Activated CD4-positive, alpha-beta T cell treated with anti-CD3 and anti-CD28 coated beads for 4 hours (primary cell): ENCODE measurements at places on chromosomes 1 and 21.
A peak's percentile ranks its signal among the peaks of the same experiment; 100 is the strongest.

GRCh38 chr1:23897083-23897482, 16.1 kb downstream of the CNR2 start:
- DNase-seq, result no peak

DNA sequence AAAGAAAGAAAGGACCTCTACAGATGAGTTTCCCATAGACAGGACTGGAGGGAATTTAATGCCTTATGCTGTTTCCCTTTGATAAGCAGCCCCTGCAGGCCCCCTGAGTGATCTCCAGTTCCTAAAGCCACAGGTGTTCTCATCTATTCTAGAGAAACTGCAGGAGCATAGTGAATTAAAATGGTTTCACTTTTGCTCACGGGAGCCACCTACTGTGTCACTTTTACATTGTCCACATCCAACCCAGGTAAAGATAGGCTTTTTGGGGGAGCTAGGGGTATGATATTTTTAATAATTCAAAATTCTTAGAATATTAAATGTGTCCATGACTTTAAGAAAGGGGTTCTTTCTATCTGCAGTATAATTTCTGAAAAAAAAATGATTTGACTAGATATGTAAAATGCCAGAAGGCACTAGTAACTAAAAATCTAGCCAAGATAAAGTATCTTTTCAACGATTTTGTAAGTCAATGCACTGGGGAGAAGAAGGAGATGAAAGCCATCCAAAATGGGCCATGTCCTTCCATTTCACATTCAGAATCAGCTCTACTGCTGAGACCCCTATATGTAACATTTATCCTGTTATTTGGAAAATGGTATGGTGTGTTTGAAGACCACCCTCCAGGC, 267.3 kb upstream of the DUSP10 start:
- peak; percentile 17 for DNase-seq

- DNase-seq, result no peak
Observed at GRCh38 chr1:207404849-207405525, 49.1 kb upstream of the CR2 start.

DNA sequence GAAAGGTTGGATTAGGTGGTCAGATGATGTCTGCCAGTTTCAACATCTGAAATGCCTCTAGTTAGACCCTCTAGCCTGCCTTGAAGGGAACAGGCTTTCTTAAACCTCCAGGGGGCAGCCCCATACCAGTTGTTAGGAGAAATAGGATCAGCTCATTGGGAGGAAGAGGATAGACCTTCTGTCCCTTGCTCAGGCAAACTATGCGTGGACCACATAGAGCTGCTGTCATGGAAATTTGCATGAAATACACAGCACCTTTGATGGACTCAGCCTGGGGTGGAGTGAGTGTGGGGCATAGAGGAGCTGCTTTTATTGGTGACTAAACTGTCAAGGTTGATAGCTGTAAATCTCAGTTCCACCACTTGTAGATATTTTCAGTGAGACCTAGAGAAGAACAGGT, 38.4 kb upstream of the SPAG17 start:
- DNase-seq, result no peak

DNA sequence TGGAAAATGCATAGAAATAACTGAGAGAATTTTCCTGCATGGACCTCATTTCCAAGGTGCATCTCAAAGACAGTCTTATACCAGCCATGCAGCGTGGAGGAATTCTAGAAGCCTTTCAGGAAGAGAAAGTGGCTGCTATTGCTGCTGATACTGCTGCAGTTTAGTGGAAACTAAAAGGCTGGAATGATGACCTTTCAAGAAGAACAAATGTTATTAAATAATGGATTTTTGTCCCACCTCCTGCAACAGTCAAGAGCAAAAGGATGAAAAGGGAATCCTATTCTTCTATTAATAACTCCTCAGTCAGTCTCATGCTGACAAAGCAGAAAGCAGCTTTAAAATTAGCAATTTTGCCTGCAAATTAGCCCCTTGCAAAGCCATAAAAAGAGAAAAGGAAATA, 68.2 kb upstream of the C1orf87 start:
- DNase-seq, result no peak

DNA sequence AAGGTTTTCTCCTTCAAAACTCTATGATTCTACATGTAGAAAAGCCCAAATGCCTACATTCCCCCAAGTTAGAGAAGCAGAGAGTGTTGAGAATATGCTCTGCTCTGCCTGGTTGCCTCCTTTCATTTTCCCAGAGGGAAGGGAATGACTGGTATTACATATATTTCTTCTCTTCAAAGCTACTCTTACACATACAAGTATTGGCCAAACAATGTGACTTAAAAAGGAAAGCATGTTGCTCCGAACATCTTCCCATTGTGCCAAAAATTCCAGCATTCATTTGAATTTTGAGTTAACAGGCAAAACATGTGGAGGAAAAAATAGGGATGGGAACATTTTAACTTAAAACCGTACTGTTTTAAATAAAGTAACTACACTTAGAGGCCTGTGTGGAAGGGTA, 125.2 kb downstream of the COQ8A start:
- DNase-seq, result no peak

DNA sequence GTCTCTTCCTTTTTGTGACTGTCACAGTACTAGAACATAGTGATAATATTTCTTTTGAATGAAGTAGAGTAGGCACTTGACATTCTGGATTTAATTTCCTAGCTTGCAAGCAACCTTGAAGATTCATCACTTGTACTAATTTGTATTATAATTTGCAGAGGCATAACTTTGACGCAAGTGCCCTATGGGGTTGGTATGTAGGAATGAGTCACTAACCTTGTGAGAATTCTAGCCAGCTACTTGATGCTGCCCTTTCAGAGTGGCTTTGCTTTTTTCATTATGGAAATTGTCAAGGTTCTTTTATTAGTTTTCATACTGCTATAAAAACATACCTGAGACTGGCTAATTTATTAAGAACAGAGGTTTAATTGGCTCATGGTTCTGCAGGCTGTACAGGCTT, 13.7 kb upstream of the DPH5 start:
- DNase-seq, result no peak

DNA sequence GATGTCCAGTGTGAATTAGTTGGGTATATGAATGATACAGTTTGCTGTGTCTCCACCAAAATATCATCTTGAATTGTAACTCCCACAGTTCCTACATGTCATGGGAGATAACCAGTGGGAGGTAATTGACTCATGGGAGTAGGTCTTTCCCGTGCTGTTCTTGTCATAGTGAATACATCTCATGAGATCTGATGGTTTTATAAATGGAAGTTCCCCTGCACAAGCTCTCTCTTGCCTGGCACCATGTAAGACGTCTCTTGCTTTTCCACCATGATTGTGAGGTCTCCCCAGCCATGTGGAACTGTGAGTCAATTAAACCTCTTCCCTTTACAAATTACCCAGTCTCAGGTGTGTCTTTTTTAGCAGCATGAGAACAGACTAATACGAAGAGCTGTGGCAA, 223.0 kb downstream of the AJAP1 start:
- no peak for DNase-seq

DNA sequence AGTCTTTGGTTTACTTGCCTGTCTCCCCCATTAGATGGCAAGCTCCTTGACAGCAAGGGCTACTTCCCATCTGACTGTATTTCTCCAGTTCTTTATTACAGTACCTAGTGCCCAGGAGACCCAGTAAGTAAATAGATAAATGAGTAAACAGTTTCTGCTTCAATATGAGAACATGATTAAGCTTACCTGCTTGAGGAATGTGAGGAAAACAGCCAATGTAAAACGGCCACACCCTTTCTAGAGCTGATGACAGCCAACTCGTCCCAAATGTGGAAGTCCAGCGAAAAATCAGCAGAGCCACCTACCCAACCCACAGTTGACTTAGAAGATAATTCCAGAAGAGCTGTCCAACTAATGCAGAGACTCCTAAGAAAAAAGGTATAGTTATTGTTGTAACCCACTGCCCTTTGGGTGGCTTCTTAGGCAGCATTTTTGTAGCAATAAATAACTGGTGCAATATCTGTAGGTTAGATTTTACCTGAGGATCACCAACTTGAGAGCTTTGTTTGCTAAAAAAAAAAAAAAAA, 6.5 kb upstream of the DR1 start:
- no peak for DNase-seq

DNA sequence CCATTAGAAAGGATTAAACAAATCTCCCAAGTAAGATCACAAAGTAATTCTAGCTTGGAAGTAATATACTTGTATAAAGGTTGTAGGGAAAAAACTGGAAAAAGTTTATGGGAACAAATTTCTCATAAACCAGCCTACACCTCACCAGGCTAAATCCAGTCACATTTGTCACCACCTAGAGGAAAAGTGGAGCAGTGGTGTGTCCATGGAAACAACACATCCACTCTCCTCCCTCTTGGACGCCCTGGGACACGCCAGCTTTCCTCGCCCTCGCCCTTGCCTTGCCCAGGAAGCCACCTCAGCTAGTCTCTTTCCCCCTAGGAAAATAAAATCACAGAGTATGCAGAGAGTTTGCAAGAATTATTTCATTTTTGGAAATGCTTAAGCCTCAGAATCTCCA, 2.2 kb downstream of the PALMD start:
- DNase-seq, result no peak

DNA sequence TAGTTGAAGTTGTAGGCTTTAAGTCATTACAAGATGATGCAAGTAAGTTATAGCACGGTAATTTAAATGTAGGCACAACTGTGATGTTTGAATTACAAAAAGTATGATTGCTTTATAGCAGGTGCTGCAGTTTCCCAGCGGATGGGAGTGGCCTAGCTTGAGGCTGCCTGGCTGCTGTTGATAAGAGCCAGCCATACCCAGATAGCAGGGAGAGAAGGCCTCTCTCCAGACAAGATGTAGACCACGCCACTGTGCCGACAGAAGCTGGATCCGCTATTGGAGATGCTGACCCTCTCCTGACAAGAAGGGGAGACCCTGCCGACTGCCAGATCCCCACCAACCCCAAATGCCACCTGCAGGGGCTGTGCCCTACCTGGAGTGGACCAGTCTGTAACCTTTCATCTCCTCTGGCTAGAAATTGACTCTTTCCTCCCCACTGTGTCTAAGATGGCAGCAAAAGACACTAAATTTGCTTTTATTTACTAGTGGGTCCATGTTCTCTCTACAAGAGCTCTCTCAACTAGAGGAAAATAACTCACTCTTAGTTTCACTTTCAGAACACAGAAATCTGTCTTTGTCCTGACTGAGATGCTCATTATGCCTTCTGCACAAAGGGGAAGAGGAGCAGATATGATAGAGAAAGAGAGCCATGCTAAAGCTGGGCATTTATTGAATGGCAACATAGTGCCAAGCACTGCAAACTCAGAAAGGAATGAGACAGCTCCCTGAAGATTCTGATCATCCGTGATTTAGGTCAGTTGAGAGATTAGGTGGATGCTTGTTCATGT, 127.9 kb downstream of the URB2 start:
- no peak for DNase-seq

GRCh38 chr1:102500758-102501157, 504.0 kb upstream of the OLFM3 start:
- DNase-seq, result no peak

DNA sequence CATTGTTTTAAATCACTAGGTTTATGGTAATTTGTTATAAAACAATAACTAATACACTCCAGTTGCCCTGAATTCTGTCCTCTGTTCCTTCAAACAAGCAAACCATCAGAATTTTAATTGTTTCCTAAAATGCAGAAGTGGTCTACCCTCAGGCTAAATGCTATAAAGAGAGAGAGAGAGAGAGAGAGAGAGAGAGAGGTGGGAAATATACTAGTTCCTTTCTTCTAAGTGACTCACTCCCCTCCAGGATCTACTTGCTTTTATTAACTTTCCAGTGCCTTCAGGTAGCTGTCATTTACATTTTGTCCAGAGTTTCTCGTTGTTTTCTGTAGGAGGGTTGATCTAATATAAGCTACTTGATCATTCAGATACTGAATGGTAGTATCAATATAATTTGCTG, 26.4 kb downstream of the LRRC53 start:
- DNase-seq, result no peak

- DNase-seq, result no peak
Observed at GRCh38 chr1:108504447-108504846, 54.3 kb downstream of the NBPF6 start.

DNA sequence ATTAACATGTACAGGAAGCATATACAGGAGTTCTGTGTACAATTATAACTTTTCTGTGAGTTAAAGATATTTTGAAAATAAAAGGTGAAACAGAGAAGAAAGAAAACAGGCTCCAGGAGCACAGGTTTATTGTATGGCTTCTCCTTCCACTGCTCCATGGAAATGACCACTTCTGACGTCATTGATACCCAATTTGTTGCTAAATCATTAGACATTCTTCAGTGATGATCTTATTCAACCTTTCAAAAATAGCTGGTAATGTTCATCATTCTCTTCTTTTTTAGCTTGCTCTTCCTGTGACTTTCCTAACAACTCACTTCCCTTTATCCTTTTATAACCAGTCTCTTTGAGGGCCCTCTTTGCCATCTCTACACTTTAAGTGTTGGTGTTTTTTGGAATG, 77.8 kb downstream of the KCNK2 start:
- no peak for DNase-seq
